ENCODE measurements at places on chromosomes 2 and 18.

DNA sequence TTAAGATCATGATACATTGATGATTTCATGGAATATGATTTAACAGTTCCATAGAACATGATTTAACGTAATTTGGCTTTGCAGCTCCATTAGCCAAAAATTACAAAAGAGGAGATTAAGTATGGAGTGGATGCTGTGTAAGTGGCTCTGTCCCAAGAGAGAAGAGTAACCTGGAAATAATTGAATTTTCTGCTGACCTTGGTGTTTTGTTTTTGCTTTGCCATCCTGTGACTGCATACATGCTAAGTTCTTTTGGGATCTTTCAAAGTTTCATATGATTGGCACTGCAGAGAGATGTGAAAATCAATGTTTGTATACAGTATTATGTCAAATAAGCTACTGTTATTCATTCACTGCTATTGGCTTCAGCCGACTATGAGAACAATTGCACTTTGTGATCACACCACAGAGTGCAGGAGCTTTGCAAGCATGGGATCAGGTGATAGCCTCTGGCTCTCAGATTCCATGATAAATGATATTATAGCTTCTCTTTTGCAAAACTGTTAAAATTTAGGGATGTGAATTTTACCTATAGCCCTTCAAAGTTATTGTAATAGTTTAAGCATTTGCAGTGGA lies 46.1 kb upstream of the TMEM87B start:
- DNase-seq = no peak

GRCh38 chr2:140770645-140771044 lies 1360.2 kb downstream of the LRP1B start:
- DNase-seq = no peak

DNA sequence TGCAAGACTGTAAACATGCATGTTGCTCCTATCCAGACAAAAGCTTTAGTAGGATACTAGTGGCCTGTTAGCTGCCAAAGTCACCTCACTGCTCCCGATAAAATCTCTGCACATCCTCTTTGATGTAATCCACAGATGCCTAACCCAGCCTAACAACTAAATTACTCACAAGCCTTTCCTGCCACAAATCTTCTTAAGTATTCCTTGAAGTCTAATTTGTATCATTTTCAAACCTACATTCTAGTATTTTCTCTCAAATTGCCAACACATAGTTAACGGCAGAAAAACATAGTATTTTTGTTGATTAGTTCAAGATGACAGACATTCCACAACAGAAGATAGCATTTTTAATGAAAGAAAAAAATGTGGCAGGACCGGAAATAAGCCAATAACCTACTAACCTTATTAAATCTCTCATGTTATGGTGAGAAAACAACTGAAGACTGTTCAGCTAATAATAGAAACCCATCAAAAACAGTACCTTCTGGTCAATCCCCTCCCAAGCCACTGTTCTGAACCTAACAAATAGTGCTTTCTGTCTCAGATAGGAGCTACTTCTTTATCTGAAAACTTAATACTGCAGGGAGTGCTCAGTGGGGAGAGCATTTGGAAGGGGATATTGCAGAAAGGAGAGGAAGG lies at the start of gene MPP4:
MPP4 (minus strand) TSS at position 57 of the 639 bp plus-strand sequence. CDS start 4,690 bp downstream, outside the sequence.
- peak; percentile 88 for DNase-seq

GRCh38 chr18:79768745-79769144 lies 29.0 kb upstream of the KCNG2 start:
- no peak for DNase-seq

GRCh38 chr2:230896346-230897115 lies 28.5 kb downstream of the GPR55 start:
- DNase-seq = no peak
